Hematopoietic multipotent progenitor cell treated with erythropoietin and hydrocortisone succinate and interleukin-3 and kit ligand, for 8 days (in vitro differentiated cells): ENCODE measurements at places on chromosomes 16 and 17.
A peak's percentile ranks its signal among the peaks of the same experiment; 100 is the strongest.

DNA sequence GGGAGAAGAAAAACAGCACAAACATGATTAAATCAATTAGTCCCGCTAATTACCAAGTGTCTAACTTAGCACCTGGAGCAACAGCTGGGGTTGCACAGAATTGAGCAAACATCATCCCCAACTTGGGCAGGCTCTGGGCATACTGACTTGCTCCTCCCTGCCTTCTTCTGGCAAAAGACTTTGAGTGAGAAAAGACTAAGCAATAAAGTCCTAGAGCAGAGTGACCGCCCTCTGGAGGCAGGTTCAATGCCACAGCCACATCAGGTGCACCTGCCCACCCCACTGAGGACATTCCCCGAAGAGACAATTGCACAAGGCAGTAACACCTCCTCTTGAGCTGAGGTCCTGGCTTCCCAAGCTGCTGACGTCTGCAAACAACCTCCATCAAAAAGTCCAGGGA, 358.3 kb downstream of the SOX9 start:
- no peak for DNase-seq

DNA sequence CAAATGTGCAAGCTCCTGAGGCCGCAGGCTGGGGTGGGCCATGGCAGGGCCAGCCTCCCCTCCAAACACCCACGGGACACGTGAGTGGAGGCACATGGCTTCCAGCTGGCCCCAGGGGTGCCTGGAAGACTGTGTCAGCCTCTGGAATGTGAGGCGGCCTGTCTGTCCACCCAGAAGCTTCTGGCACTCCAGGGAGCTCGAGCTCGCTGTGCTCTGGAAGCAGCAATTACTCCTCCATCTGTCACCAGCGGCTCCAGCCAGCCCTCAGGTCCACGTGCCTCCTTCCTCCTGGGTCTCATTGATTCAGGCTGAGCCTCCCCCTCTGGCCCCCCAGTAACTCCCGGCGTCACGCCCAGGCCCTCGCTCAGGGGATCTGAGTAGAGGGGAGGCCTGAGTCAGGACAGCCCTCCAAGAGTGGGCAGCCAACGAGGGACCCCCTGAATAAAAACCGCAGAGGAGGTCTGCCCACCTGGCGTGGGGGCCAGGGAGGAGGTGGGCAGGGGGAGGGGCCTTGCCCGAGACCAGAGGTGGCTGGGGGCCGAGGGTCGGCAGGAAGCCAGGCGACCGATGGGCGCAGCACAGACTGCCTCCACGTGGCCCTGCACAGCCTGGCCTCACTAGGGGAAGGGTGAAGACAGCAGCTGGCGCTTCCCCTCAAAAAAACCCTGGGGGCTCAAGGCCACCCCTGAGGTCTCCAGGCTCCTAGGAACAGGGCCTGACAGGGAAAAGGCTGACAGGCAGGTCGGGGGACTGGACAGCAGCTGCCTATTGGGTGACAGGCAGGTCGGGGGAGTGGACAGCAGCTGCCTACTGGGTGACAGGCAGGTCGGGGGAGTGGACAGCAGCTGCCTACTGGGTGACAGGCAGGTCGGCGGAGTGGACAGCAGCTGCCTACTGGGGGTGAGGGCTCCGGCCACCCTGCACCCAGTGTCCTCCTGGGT, 11.9 kb downstream of the PIEZO1 start:
- no peak for DNase-seq

DNA sequence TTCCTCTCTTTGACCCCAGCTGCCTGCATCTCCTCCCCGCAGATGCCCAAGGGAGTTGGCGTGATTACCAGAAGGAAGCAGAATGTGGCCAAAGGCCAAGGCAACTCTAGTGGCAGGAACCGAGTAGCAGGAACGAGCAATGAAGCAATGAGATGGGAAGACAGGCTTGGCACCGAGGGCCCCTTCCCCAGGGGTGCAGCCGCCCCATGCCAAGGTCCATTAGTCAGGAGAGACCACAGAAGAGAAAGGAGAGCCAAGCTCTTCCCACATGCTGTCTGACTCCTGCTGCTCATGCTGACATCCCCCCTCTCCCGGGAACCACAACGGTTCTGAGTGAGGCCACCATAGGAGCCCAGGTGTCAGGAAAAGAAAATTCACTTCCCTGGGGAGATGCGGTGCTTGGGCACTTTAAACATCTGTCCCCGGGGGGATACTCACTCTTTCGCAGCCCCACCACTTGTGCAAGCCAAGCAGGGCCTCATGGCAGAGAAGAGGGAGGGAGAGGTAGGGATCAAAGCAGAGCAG, 67.4 kb downstream of the MYO18A start:
- no peak for DNase-seq

DNA sequence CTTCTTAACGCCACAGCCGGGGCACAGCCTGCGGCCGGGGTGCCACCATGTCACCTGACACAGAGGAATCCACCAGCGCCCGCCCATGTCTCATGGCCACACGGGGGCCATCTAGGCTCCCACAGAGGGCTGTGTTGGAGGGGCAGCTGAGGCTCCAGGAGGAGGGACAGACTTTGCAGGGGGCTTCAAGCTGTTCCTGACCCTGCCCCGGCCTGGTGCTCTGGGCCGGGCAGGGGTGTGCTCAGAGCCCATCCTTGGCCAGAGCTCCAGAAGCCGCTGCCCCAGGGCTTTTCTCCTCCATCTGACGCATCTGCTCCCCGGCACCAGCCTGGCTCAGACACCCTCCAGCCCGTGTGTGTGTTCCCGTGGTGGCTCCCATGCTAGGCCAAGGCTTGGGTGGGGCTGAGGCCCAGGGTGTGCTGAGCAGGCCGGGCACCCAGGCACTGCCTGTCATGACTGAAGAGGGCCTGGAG, 7.8 kb upstream of the SLC38A10 start:
- DNase-seq, result no peak

DNA sequence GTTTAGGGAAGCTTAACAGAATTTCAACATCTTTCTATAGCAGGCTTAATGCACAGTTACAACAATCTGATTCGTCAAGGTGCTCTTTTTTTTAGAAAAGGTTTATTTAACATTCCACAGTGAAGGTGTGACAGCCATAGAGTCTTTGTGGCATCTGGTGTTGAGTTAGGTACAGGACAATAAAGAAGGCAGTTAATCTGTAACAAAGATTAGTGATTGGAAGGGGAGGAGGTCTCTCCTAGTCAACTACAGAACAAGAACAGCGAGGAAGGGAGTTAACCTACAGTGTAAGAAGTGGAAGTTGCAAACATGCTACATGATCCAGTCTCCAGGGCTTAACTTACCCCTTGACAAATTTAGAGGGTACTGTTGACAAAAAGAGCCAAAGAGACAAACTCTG, 3.0 kb upstream of the ZDHHC7 start:
- no peak for DNase-seq

- DNase-seq, result no peak
These were observed 63.0 kb upstream of the MED9 start for GRCh38 chr17:17413821-17414220.

DNA sequence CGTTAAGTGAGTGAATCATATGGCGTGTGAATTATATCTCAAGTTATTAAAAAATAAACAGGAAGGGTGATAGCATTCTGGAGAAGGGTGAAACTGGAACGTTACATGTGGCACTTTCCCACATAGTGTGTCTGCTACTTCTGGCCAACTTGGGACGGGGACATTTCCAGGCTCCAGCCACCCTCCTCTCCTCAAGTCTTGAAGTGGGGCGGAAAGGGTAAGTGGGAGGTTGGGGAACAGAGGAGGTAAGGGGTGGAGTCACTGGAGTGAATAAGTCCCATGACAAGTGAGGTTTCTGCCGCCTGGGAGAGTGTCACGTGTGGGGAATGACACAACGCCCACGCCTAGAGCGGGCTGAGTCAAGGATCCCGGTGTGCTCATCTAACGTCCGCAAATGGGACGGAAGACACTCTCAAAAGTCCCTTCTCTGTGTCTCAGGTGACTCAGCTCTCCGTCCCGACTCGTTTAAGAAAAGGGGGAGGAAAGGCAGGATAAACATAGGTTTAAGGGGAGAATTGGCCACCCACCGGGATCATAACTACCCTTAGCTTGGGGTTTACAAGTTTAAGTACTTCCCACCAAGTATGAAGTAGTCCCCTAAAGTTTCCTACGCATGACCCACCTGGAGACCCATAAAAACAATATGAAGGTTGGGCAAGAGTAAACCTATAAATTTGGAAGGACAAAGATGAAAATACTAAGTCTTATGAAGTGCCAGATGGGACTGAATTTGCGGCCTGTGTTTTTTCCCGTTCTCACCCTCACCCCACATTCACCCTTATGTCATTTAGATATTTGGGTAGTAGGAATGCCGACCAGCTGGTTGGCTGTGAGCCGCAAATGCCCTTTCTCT, 1.2 kb upstream of the SPAG9 start:
- peak; percentile 97 for DNase-seq

DNA sequence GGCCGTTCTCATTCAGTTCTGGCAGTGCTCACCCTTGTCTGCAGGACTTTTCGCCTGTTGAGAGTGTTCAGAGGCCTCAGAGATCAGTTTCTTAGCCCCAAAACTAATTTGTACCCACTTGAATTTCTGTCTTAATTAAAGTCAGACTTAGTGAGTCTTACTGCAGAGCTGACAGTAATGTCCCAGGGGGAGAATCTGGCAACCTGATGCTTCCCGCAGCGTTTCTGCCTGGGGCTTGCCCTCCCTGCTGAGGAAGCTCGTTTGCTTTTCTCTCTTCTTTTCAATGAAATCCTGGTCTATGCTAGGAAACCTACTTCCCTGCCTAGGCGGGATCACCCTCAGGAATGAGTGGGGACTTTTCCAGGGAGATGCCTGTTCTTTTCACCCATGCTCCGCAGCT, 25.3 kb downstream of the DBNDD1 start:
- no peak for DNase-seq

GRCh38 chr16:84604477-84605013, 13.3 kb downstream of the COTL1 start:
- no peak for DNase-seq

DNA sequence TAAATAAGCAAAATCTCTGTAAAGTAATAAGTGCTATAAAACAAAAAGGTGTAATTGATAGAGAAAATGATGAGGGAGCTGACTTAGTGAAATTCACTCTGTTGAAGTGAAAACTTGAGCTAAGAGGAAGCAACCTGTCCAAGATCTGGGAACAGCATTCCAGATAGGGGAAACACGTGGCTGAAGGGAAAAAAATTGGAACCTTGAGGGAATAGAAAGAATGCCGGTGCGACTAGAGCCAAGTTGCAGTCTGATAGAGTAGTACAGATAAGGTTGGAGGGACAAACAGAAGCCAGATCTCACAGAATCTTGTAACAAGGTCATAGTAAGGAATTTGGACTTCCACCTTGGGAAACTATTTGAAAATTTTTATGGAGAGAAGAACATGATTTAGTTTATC, 623 bp upstream of the DDX52 start:
- DNase-seq, result no peak

- no peak for DNase-seq
These were observed 4.0 kb downstream of the LIMD2 start for GRCh38 chr17:63695889-63696288.
